ENCODE measurements at places on chromosomes 7 and 10. TPM values are rescaled to one million over a fixed set of nuclear protein-coding genes. Genes with fewer than 3 reads are reported as not detected.

- DNase-seq = no peak
These were observed 29.0 kb upstream of the BMS1 start for GRCh38 chr10:42753507-42754154.

DNA sequence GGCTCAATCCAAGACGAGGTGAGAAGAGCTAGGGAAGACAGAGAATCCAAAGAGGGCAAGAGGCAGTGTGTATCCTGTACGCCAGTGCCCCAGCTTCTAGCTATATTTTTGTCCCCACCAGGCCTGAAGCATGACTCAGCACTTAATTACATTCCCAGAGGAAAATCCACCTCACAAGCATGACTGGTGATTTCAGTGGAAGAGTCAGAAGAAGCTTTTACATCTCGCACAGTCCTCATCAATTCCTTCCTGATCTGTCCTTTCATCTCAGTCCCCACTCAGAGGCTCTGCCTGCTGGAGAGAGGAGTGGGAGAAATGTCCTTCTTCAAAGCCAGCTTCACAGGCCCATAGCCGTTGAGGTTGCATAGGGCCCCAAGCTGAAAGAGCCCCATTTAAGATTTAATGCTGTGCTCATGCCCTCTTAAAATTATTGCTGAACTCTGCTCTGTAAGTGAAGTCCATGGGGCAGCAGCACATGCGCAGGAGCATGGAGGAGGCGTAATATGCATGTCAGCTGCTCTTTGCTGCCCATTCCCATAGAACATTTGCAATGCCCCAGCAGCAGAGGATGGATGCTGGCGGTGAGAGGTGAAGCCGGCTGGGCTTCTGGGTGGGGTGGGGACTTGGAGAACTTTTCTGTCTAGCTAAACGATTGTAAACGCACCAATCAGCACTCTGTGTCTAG lies 39.0 kb upstream of the AOAH start:
- no peak for DNase-seq

GRCh38 chr10:95544783-95545500 lies 16.2 kb downstream of the SORBS1 start:
- DNase-seq = no peak

- no peak for DNase-seq
These were observed 6.8 kb downstream of the CUZD1 start for GRCh38 chr10:122838880-122839279.

DNA sequence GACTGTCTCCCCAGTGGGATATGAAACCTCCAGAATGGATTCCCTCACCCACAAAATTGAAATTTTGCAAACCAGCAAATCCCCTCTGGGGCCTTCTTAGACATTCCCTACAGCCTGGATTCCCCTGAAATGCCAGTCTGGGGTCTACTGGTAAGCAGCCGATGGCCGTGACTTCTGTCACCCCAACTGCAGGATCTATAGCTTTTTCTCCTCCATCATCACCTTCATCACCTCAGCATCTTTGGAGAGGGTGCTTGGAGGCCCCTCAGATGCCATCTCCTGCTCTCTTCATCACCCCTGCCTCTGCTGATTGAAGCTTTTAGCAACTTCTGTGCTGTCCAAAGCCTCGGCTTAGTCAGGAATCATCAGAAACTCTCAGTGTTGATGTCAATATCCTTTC lies 2.6 kb upstream of the KCNMA1 start:
- DNase-seq = no peak

- DNase-seq = no peak
These were observed 51.0 kb downstream of the COL1A2 start for GRCh38 chr7:94445696-94446194.

DNA sequence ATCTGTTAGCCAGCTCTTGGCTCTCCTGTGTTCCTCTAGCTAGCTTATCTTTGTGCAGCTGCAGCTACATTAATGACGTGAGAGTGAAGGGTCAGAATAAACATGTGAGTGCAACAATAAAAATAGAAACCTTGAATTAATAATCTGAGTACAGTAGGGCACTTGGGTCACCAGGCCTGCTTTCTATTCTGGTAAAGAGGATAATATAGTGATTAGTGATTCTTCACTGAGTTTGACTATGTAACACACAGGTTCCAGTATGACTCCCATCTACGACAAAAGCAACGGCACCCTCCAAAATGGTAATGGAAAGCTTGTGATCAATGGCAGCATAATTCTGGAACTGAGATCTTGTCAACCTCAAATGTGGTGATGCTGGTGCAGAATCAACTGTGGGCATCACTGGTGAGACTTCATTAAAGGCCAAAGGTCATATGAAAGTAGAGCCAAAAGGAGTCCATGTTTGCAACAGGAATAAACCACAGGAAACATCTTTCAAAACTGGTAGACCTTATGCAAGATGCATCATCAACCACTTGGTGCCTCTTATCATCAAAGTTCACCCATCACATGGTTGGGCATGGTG lies 77.6 kb downstream of the NRBF2 start:
- no peak for DNase-seq

The ANKRD61 gene
- not detected for total RNA-seq

The SEMA3A gene
- 76.7 TPM for total RNA-seq

The CTTNBP2 gene
- 8.3 TPM for total RNA-seq

The RADIL gene
- total RNA-seq = 1.1 TPM

The NRP1 gene
- total RNA-seq = 52.3 TPM

The CYP17A1 gene
- not detected for total RNA-seq

The PAPOLB gene
- total RNA-seq = 0.09 TPM

Measured in mucosa of descending colon (tissue), 3 donors.